ENCODE measurements at places on chromosomes 7 and 10.

DNA sequence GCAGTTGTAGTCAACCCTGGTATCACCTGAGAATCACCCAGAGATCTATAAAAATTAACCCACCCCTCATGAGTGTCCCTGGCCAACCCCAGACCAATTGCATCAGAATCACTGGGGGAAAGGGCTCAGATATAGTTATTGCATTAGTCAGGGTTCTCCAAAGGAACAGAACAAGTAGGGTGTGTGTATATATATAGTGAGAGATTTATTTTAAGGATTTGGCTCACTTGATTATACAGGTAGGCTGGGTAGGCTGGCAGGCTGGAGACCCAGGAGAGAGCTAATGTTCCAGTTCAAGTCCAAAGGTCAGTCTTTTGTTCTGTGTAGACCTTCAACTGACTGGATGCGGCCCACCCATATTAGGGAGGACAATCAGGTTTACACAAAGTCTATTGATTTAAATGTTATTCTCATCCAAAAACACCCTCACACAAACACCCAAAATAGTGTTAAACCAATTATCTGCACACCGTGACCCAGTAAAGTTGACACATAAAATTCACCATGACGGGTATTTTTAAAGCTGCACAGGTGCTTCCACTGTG, 372.9 kb upstream of the NFE2L3 start:
- no peak for DNase-seq

GRCh38 chr10:87658858-87659555, 671 bp upstream of the PAPSS2 start:
- DNase-seq = no peak

DNA sequence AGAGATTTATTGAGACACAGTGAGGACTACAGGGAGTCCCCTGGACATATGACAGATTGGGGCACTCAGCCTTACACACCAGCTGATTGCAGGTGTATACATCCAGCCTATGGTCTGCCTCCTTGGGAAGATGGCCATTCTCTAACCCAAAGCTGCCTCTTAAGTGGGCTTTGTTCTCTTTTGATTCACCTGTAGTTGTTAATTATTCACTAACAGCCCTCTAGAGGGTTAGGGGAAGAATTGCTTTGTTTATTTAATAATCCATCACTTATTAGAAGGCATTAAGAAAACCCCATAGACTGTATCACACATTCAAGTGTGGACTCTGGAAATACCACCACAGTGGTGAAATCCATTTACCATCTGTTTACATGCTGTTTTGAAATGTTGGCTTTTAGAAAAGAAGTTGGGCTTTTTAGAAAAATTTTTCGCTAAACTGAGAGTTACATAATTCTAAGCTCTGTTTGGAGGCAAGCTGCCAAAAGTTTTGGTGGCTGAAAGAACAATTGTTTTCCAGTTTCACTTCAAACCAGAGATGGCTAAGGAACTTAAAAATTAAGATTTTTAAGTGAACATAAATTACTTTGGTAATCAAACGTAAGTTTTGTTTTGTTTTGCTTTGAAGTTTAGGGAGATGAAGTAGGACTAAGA, 379.1 kb downstream of the ADRA2A start:
- DNase-seq = no peak

DNA sequence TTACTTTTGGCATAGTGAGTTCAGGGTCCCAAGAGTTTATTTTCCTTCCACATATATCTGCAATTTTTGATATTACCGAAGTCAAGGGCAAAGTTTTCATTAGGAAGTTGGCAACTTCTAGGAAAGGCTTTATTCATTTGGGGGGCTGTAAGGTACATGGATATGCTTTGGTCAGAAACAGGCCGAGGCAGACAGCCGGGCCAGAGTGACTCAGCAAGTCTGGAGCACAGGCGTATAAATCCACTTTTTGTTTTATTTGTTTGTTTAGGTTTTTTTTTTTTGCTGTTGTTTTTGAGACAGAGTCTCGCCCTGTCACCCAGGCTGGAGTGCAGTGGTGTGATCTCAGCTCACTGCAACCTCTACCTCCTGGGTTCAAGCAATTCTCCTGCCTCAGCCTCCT, 3.7 kb downstream of the ZNF680 start:
- no peak for DNase-seq

- no peak for DNase-seq
These were observed 397.8 kb upstream of the NRP1 start for GRCh38 chr10:33732161-33732680.

GRCh38 chr7:45031829-45032228, 31.8 kb downstream of the CCM2 start:
- DNase-seq = no peak

- no peak for DNase-seq
These were observed 53.3 kb downstream of the P4HA1 start for GRCh38 chr10:73043319-73043718.

- DNase-seq = no peak
These were observed 114.7 kb upstream of the PLXDC2 start for GRCh38 chr10:19701427-19702052.

DNA sequence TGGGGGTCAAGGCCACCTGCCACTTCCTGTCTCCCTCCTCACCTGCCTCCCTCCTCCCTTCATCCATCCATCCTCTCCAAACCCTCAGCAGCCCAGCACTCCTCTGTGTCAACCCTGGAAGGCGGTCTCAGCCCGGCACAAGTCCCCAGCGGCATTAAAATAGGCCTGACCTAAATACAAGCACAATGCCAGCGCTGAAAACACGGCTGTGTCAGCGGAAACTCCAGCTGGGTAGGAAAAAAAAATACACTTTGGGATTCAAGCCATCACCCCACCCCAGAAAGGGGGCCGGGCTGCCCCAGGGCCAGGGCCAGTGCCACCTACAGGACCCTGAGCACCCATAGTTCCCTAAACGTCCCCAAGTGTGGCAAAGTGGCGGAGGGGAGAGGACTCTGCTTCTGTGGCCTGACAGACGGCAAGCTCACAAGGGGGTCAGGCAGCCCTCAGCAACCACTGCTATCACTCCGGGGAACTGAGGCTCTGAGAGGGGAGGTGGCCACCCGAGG, 22.7 kb upstream of the GTF2IRD1 start:
- DNase-seq = no peak

GRCh38 chr10:97412891-97413304, 11.8 kb upstream of the RRP12 start:
- peak; percentile 62 for DNase-seq

- DNase-seq = no peak
These were observed 17.8 kb upstream of the PDLIM1 start for GRCh38 chr10:95308389-95309302.

- DNase-seq = no peak
These were observed 22.7 kb downstream of the HKDC1 start for GRCh38 chr10:69242852-69243212.

DNA sequence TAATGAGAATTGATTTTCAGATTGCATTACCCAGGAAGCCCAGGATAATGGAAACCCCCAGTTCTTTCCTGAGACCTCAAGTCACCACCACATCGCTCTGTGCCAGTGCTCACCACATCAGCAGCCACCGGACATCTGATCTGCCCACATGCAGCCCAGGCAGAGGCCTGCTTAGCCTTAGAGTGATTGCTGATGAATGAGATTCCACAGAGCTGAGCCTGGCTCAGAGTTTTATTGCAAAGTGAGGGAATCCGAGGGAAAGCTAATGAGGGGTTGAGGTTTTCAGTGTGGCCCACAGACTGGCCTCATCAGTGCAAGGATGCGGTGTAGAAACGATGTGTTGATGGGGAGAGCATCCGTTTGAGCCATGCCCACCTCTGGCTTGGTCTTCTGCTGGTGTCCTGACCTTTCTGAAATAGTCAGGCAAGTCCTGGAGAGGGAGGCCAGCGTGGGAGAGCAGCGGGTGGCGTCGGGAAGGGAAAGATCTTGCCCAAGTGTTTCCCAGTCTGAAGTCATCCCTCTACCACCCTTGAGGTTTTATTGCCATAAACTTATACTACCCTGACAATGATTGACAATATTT, 120.3 kb downstream of the ITIH5 start:
- no peak for DNase-seq

- DNase-seq = no peak
These were observed 30.8 kb upstream of the ZMYND11 start for GRCh38 chr10:104416-104815.

DNA sequence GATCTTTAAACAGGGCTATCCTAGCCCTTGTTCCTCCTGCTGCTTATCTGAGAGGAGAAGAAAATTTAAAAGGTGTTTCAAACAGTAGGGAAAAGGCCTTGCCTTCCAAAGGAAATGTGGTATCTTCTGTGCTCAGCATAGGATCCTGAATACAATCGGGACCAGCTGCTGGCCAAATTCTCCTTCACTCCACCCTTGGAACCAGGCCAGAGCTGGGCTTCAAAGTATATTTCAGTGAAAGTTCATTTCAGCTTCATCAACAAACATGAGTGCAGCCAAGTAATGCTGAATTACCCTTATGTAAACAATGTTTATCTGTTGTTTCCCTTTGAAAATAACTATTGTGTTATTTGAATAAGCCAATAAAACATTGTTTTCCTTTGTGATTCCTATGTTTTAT, 146.5 kb upstream of the MEOX2 start:
- DNase-seq = no peak

GRCh38 chr7:12638851-12639456, 48.5 kb upstream of the ARL4A start:
- DNase-seq = no peak

GRCh38 chr10:110502072-110502845, 4.6 kb downstream of the DUSP5 start:
- DNase-seq = no peak

DNA sequence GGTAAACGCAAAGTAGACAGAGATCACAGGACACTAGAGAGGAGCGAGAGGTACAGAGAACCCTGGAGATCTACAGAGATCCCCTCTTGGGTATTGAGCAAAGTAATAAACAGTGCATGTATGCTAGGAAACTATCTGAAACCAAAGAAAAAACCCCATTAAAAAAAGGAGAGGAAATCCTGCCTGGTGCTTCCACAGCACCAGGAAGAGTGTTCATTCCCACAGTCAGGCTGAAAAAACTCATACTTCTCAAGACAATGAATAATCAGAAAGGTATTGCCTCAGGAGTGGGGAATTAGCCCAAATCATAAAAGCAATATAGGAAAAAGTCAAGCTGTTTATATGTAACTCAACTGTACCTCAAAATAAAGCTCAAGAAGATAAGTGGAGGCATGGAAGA, 59.1 kb downstream of the ANKRD26 start:
- no peak for DNase-seq

DNA sequence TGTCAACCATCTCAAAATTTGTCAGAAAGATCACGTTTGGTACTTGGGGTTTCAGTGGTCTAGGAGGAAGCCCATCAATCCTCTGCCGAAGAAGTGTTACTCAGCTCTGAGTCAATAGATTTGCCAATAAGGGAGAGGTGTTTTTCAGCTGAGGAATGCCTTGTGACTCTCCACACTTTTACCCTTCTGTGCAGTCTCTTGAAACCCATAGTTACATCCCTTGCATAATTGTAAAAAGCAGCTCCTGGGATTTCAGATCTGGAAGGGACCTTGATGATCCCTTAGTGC, 47.5 kb downstream of the INSYN2A start:
- no peak for DNase-seq

DNA sequence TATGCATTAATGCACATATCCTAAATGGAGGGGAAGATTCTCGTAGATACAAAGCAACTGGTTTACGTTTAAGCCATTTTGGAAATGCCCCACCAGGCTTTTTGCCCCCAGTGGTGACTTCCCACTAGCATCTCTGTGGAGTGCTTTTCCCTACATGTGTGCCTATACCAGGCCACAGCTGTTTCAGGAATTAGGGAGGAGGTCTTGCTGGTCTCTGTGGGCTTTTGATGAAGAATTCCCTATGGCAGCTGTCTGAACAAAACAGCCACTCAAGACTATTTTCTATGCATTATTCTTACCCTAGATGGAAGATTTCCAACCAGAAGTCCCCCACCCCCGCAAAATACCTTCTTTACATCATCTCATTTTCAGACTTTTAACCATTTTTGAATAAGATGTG, 52.0 kb upstream of the NMT2 start:
- no peak for DNase-seq

GRCh38 chr7:83541187-83541960, 107.6 kb downstream of the SEMA3E start:
- DNase-seq = no peak
